ENCODE measurements at places on chromosomes 7 and 10.
A peak's percentile ranks its signal among the peaks of the same experiment; 100 is the strongest.

DNA sequence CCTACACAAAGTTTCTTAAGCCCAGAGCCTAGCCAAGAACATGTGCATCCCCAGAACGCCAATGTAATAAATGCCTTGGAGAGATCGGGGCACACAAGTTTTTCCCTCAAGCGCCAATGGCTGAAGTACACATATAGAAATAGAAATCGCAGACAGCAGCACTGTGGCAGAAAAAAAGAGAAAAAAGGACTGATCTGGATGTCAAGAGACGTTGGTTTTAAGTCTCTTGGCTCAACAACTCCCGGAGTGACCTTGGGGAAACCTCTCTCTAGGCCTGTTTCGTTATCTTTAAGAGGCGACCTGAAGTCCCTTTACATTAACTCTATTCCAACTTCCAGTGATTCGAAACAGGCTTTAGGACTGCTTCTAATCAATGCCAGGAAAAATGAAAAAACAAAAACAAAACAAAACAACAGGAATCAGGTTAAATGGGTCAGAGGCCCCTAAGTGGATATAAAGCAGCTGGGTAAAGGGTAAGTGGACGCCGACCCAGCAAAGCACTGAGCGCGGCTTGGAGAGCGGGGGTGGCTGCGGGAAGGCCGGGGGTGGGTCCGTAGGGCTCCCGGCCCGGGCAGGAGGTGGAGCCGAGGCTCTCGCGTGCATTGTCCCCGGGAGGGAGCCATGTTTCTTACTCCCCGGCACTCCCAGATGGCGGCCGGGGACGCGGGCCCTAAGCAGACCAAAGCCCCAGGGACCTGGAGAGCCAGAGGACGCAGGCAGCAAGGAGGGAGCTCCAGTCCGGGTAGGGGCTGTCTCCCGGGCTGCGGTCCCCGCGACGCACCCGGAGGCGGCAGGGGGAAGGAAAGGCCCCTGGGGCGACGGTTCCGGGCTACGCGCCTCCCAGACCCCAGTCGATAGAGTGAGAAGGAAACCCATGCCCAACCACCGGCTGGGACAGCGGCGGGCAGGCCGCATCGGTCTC is 757 bp downstream of the EIF3A start:
- peaks cover 37% of the 10 kb centered on the region for H3K36me3 ChIP-seq
- peak overlapping the region; percentile 66 for H3K27ac ChIP-seq
- H3K4me1 ChIP-seq = peaks cover 9% of the 10 kb centered on the region
- H3K4me3 ChIP-seq = peak overlapping the region; percentile 55
- DNase-seq = peak; percentile 45

GRCh38 chr10:132709471-132709951 is 76.4 kb downstream of the NKX6-2 start:
- H3K36me3 ChIP-seq = peaks cover 5% of the 10 kb centered on the region
- H3K27ac ChIP-seq = no peak overlapping the region
- no peak for DNase-seq
- H3K27me3 ChIP-seq = no peaks in the 10 kb centered on the region

DNA sequence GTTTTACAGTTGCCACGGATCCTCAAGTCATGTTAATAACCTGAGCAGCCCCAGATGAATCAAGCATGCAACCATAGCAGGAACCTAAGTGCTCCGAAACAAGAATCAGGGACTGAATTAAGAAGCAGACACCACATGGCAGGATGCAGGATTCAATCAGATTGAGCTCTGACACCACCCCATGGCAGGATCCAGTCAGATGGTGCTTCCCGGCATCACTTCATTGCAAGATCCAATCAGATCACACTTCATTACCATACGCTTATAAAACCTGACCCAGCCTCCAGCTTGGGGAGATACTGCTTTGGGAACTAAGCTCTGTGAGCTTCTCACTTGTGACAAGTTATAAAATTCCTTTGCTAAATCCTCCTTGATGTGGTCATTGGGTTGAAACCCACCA is 55.3 kb downstream of the ABCB4 start:
- H3K4me3 ChIP-seq = no peak overlapping the region
- no peak for DNase-seq
- H3K36me3 ChIP-seq = no peaks in the 10 kb centered on the region
- no peaks in the 10 kb centered on the region for H3K27me3 ChIP-seq
- H3K4me1 ChIP-seq = no peaks in the 10 kb centered on the region

GRCh38 chr7:128078309-128078708 is 47.1 kb upstream of the LRRC4 start:
- H3K4me3 ChIP-seq = no peak overlapping the region
- H3K27me3 ChIP-seq = no peaks in the 10 kb centered on the region
- H3K4me1 ChIP-seq = peaks cover 37% of the 10 kb centered on the region
- H3K36me3 ChIP-seq = peaks cover 3% of the 10 kb centered on the region
- no peak for DNase-seq
- no peak overlapping the region for H3K27ac ChIP-seq

GRCh38 chr7:22108151-22108845 is 162.6 kb upstream of the CDCA7L start:
- no peaks in the 10 kb centered on the region for H3K27me3 ChIP-seq
- no peak overlapping the region for H3K27ac ChIP-seq
- peaks cover 6% of the 10 kb centered on the region for H3K4me1 ChIP-seq
- no peak overlapping the region for H3K4me3 ChIP-seq
- no peaks in the 10 kb centered on the region for H3K36me3 ChIP-seq

GRCh38 chr10:89055159-89055558 is 64.6 kb downstream of the FAS start:
- H3K27me3 ChIP-seq = no peaks in the 10 kb centered on the region
- H3K4me3 ChIP-seq = no peak overlapping the region
- H3K36me3 ChIP-seq = no peaks in the 10 kb centered on the region
- no peak for DNase-seq
- H3K4me1 ChIP-seq = peaks cover 2% of the 10 kb centered on the region
- no peak overlapping the region for H3K27ac ChIP-seq

GRCh38 chr10:109591601-109592000 is 331.7 kb downstream of the XPNPEP1 start:
- no peak overlapping the region for H3K27ac ChIP-seq
- no peak for DNase-seq
- H3K4me1 ChIP-seq = peaks cover 5% of the 10 kb centered on the region
- H3K27me3 ChIP-seq = no peaks in the 10 kb centered on the region
- no peaks in the 10 kb centered on the region for H3K36me3 ChIP-seq

DNA sequence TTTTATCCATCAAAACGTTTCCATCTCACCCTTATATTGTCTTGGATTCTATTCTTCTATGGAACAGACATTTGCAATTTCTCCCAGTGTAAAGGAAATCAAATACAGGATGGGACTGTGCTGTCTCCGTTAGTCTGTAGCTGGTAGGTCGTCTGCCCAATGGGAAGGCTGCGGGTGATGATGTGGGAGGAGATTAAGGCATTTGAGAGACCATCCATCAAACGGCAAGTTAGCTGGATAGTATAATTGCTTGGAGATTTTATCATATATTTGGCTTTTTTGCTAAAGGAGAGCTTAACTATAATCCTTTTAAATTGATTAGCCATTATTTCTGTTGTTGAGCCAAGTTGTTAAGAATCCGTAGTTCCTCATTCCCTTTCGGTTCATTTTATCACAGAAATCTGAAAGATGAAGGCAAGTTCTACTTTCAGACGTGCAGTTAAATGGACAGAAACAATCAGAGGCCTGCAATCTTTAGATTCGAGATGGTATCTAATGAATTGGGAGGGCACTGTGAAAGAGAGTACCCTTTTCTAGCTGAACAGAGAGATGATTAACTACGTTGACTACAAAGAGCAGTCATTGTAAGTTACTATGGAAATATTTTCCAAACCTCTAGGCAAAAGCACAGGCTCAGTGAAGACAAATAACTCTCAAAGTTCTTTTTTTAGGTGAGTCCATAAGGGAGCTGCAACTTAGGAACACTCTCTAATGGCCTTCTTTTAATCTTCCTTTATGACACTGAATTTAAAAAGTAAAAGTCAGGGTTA is 253.3 kb upstream of the KIAA1217 start:
- DNase-seq = no peak
- no peaks in the 10 kb centered on the region for H3K4me1 ChIP-seq
- H3K4me3 ChIP-seq = no peak overlapping the region
- H3K27me3 ChIP-seq = no peaks in the 10 kb centered on the region
- no peak overlapping the region for H3K27ac ChIP-seq
- no peaks in the 10 kb centered on the region for H3K36me3 ChIP-seq

DNA sequence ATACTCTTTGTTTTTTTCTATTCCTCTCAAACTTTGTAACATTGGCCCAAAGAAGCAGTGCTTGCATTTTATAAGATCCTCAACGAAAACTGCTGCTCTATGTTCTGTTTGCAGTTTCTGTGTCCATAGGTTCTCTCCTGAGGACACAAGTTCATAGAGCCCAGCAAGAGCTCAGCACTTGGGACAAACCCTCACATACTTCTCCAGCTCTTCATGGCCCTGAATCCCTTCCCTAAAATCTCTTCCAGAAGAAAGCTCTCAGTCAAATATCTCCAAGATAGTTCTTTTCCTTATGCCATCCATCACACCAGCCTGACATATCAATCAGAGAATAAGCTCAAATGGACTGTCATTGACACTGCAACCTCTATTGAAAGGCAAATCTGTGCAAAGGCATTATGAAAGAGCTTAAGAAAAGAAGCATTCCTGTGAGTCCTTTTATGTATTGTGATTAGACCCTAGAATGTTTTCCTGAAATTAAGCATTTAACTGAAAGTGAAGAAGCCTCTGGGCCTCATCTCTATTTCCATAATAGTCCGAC is 405.5 kb downstream of the ANKRD7 start:
- peak; percentile 36 for DNase-seq
- H3K4me1 ChIP-seq = peaks cover 6% of the 10 kb centered on the region
- H3K4me3 ChIP-seq = no peak overlapping the region

GRCh38 chr7:29365423-29365822 is 170.8 kb downstream of the CHN2 start:
- H3K27me3 ChIP-seq = no peaks in the 10 kb centered on the region
- no peak overlapping the region for H3K4me3 ChIP-seq
- H3K4me1 ChIP-seq = peaks cover 3% of the 10 kb centered on the region
- DNase-seq = no peak
